ENCODE measurements at places on chromosomes 3 and 15.

DNA sequence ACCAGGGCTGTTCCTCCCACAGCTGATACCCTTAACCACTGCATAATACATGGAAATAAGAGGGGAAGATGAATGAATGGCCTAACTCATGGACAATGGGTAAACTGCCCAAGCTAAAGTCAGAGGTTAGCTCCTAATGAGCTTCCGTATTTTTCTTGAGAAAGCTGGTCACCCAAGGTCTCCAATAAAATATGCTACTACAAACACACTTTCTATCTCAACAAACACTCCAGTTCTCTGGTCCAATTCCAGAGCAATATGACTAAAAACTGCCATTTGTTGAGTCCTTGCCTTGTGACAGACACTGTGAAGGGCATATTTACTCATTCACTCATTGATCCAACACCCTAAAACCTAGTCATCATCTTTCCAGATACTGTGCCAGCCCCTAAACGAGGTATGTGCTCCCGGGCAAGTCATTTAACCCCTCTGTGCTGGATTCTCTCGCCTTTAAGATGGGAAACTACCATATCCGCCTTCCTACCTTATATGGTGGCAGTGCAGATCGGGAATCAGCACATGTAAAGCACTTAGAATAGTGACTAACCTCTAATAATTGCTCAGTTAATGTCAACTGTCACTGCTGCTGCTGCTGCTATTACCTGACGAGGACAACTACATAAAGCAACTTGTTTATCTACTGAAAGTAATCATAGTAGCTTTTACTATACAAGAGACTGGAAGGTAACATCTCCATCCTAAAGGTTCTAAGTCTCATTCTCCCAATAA lies 89.1 kb downstream of the XXYLT1 start:
- DNase-seq, result no peak

DNA sequence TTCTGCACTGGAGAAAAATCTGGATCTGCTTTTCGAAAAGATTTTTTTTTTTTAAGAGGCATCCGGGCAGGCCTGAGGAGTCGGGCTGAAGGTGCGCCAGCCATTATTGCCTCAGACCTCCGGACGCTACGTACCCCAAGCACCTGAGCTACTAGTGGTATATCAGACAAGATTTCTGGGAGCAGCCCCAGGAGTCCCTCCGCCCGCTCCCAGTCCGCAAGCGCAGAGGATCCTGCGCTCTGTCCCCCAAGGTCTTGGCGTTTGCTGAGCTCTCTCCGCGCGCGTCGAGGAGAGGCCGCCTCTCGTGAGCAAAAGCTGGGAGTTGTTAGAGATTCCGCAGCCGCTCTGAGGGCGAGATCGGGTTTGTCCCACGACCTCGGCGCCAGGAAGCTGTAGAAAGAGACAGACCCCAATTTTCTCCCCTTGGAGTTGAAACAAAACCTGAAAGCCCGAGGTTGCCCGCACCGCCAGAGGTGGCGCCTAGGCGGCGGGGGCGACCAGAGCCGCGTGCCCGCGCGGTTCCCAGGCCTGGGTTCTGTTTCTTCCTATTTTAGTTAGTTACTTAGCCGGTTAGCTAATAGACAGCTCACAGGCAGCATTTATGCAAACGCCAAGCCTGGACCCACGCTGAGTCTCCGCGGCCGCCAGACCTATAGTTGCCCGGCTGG lies 72.5 kb upstream of the POLG start:
- DNase-seq, result no peak

DNA sequence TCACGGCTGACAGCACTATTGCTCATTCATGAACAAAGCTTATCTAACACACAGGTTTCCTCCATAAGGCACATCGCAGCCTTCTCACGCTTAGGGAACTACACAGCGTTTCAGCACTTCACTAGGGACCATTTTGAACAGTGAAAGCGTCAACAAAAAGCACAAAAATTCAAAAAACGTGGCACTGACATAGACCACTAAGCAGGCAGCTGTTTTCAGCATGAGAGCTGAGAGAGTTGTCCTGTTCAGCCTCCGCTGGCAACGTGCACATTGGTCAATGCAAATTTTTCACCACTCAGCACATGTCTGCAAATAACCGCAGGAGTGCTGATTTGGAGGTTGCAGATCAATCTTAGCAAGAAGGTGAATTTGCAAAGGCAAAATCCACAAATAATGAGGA lies 109.2 kb downstream of the LRRK1 start:
- no peak for DNase-seq

- no peak for DNase-seq
Measured at GRCh38 chr3:40574050-40574449, 49.3 kb downstream of the ZNF621 start.

DNA sequence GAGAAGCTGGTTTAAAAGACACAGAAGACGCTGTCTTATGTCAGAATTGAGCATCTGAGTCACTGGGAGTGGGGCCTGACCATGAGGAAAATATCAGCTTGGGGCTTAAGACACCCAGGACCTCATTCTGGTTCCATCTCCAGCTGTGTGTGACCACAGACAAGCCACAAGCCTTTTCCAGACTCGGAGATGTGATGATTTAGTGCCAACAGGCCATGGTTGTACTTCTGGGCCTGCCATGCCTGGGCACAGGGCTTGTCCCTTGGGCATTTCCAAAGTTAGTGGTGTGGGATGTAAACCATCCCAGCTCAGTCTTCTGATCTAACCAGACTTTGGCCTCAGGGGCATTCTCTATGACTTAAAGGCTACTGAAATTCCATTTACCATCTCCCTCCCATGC lies 269.8 kb downstream of the RYR3 start:
- DNase-seq, result no peak

GRCh38 chr3:122356402-122356801 lies 26.6 kb downstream of the MIX23 start:
- no peak for DNase-seq

- DNase-seq, result no peak
Measured at GRCh38 chr3:21734746-21735145, 16.3 kb downstream of the ZNF385D start.

- no peak for DNase-seq
Measured at GRCh38 chr3:175411946-175412345, 552.8 kb downstream of the NAALADL2 start.

DNA sequence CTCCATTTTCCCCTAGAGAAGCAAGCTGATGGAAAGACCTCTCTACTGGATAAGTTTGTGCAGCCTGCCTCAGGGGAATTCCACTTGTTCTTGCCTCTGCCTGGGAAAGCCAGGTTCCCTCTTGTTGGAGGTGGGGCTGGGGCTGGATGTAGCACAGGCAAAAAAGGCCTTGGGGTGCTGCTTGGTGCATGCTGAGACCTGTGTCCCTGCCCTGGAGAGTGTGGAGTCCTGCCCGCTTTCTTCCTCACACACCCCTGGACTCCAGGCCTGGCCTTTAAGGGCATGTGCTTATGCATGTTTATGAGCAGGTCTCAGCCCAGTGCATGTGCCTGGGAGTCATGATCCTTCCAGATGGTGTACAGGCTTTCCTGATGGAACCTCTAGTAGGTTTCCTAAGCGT lies 23.5 kb upstream of the JMJD7 start:
- DNase-seq, result no peak

- DNase-seq, result no peak
Measured at GRCh38 chr15:56927816-56928215, 9.4 kb downstream of the TCF12 start.

- DNase-seq, result no peak
Measured at GRCh38 chr3:149462051-149462450, 12.4 kb upstream of the TM4SF4 start.

All from hypothalamus (tissue), 51 donors.